ENCODE measurements at places on chromosomes 5 and 9.

DNA sequence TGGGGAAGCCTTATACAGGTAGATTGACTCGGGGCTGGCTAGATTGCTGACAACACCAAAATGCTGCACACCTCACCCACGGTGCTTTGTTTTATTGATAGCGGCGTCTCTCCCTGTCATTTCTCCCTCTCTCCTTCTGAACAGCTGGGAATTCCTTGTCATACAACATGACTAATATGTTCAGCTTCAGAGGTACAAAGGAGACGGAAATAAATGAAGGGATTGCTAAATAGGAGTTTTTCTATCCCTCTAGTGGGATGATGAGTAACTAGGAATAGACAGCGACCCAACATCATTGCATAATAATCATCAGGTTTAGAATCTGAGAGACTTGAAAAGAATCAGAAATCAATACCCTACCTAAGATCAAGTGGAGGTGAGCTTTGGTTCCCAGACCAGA is 337.7 kb upstream of the PANK3 start:
- DNase-seq, result no peak

- DNase-seq, result no peak
Observed at GRCh38 chr9:116345817-116346216, 192.2 kb downstream of the PAPPA start.

DNA sequence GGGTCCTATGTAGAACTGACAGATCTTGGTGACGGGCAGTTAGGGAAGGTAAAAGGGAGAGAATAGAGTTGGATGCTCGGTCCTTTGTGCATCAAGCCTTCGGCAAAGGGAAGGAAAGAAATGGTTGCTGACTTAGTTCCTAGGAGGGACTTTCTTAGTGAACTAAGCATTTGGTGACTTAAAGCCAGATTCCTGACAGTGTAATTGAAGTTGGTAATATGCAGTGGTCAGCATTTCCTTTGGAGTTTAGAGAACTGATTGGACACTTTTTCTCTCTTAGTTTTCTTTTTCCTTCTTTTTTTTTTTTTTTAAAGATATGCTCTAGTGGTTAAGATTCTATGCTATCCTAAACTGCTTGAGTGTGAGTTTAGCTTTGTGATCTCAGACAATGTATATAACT is 2.3 kb downstream of the CLTA start:
- DNase-seq, result peak; percentile 35

DNA sequence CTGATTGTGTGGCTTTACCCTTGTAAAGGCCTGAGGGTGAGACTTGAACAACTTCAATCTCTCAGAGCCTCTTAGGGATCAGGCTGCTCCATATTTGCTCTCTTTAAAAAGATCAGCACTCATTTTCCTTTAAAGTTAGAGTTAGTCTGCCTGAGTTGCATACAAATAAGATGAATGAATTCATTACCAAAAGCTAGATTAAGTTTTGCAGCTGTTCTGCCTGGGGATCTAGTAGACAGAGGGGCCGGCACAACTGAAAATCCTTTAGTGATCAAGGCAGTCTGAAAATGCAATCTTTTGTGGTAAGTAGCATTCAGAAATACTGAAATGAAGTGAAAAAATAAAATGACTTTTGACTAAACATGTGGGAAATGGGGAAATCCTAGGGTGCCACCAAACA is 264.0 kb downstream of the MAN2A1 start:
- no peak for DNase-seq

- DNase-seq, result no peak
Observed at GRCh38 chr5:145591578-145591977, 243.6 kb downstream of the PRELID2 start.

DNA sequence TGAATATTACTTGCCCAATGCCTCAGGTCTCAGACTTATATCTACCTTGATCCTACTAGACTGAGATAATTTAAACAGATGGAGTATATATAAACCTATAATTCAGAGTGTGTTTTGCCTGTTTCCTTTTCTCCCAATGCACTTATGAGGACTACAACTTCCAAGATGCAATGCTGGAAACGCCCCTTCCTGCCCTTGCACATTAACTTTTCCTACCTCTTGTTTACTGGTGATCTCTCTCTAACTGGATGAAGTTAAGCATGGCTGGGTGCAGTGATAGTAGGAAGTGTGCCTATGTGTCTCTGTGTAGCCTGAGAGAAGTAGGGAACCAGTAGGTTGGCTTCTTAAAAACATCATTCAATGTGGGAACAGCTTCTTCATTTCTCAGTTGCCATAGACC is 115.2 kb downstream of the SVEP1 start:
- DNase-seq, result no peak

DNA sequence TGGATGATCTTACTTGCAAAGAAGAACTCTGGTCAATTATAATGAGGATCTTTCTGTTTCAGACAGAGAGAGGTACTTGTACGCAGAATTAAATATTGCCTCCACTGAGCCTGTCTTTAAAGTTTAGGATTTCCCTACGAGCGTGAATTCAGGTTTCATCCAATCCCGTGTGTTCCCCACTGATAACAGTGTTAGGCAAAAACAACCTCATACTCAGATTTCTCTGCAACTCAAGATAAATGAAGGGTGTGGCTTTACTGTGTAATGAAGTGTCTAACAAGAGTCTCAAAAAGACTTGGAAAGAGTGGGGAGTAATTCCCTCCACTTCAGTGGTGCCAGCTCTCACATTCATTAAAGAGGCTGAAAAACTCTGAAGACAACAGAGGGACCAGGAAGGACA is 53.2 kb upstream of the ACO1 start:
- no peak for DNase-seq

- no peak for DNase-seq
Observed at GRCh38 chr5:153968761-153969562, 69.7 kb downstream of the FAM114A2 start.

DNA sequence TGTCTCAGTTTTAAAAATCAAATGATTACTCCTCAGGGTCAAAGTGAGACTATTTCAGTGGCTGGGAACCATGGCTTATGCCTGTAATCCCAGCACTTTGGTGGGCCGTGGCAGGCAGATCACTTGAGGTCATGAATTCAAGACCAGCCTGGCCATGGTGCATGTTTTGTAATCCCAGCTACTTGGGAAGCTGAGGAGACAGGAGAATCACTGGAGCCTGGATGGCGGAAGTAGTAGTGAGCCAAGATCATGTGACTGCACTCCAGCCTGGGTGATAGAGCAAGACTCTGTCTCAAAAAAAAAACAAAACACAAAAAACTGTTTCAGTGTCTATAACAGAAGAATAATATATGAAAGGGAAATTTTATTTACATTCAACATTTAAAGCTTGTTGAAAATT is 182.9 kb downstream of the ARHGEF28 start:
- peak; percentile 22 for DNase-seq

DNA sequence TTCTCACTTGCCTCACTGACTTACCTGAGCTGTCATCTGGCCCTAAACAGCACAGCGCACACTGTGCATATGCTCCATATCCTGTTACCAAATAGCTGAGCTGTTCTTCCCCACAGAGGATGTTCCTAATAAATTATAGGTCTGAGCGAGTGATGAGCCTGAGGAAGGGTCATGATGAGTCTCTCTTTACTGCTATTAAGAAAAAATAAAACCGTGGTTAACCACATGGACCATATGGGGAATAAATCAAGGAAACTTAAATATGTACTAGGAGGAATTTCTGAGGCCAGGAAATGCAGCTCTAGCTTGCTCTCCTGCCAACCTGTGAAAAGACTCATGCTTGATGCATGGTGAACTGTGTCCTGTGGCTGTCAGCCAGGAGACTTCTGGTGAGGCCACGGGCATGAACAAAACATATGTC is 424.8 kb upstream of the DMAC1 start:
- DNase-seq, result no peak

DNA sequence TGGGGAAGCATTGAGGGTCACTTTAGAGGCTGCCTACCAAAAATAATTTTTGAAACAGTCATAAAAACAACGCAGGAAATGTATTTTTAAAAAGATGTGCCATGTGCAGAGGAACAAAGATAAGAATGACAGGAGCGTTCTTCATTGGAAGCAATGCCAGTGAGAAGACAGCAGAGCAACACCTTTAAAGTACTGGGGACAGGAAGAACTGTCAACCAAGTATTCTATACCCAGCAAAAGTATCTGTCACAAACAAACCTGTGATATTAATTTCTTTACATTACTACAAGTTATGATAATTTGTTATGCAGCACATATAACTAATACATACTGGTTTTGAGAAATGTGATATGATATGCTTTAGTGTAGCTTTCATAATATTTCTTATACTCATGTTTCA is 675.6 kb downstream of the IRX1 start:
- DNase-seq, result no peak

DNA sequence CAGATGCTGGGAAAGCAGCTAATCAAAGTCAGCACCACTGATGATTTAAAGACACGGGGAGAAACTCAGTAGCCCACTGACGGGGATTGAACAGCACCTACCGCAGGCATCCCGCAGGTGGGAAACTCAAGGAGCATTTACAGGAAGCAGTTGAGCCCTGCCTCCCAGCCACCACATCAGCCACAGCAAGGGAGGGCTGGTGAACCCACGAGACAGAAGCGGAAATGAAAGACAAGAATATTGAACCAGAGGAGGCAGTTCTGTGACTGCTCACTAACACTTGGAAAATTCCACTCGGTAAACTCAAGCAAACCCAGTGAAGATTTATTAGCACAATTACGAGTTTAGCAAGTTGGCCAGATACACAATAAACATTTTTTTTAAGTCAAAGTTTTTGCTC is 10.6 kb upstream of the FAM163B start:
- DNase-seq, result peak; percentile 35

- DNase-seq, result no peak
Observed at GRCh38 chr5:19855931-19856330, 132.1 kb downstream of the CDH18 start.

GRCh38 chr5:140673187-140673976 is at the start of gene DND1:
DND1 (minus strand) TSS chr5:140673576; CDS start chr5:140673542, 34 bp downstream.
- DNase-seq, result no peak

DNA sequence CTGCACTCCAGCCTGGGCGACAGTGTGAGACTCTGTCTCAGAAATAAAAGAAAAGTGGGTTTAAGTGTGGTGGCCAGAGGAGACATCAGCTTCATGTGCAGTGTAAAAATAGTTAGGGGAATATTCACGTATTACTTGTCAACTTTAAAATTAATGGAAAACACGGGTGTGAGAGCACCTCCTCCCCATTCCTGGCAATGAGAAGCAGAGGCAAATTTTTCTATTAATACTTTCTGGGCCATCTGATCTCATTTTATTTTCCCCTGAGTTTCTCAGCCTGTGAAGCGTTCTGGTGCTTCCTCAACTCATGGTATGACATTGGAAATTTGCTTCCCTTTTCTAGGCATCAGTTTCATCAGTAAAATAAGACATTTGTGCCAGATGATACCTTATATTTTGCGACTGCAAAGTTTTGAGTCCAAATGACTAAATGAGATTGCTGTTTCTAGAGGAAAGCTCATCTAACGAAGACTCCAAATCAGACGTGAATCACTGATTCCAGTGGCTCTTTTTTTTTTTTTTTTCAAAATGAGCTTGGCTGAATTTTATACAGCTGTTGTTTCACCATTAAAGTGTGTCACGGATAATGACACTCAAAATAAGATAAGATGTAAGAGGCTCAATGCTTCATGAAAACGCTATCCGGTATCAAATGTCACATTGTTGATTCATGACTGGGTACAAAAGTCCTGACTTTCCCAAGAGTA is 104.6 kb downstream of the MSX2 start:
- DNase-seq, result no peak

- DNase-seq, result no peak
Observed at GRCh38 chr5:148162038-148162437, 6.3 kb upstream of the SPINK14 start.

- no peak for DNase-seq
Observed at GRCh38 chr9:120107138-120107537, 472.8 kb downstream of the CDK5RAP2 start.

Data from inflammatory macrophage treated with lipopolysaccharide for 4 hours (primary cell).